ENCODE measurements at places on chromosomes 7 and 10.

DNA sequence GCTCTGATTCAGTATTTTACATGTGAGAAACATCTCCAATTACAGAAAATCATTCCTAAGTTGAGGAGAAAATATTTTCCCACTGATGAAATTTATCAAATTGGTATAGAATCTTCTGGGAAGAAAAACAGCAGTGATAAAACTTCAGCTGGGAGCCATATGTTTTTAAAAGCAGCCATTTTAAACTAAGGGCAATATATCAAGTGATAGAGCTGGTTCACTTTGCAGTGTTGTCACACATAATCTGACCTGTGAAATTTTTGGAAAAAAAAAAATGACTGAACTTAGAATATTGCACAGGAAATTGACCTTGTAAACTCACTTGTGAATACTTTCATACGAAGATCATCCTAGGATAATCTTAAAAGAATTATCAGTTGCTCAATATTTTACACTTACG lies 10.5 kb upstream of the EZH2 start:
- DNase-seq, result no peak

GRCh38 chr10:45008524-45009161 lies 7.9 kb downstream of the ZNF22 start:
- peak; percentile 94 for DNase-seq

- DNase-seq, result no peak
Measured at GRCh38 chr7:3835109-3835508, 534.1 kb downstream of the SDK1 start.

DNA sequence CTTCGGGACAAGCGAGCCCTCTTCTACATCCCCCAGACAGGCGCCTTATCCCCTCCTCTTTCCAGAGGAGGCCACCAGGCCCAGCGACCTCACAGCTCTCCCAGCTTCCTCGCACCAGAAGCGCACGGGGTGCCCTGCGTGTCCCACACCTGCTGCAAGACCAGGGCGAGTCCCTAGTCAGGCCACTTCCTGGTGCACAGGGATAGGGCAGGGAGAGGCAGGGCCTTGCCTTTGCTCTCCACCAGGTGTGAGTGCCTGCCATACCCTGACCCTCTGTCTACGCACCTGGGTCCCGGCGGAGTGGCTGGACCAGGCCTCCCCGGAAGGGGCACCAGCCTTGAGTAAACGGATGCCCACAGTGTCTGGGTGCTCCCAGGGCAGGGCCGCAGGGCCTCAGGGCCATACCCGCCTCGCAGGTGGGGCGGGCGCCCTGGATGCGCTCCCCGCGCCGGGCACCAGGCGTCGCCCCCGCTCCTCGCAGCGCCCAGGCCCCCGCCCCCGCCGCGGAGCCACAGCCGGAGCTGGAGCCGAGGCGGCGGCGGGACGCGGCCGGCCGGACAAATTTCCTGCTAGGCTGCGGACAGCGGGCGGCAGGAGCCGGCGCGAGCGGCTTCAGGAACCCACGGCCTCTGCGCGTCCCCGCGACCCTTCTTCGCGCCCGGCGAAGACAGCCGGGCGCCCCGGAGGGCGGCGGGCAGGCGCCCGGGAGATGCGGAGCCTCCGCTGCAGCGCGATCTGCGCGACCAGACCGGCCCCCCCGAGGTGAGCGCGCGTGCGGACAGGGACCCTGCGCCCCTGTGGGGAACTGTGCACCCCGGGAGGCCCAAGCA lies at the start of gene PTPRE:
Gene PTPRE (plus strand): TSS at position 556 of the 830 bp plus-strand sequence. CDS start 133,779 bp downstream, outside the sequence.
- DNase-seq, result peak; percentile 48

DNA sequence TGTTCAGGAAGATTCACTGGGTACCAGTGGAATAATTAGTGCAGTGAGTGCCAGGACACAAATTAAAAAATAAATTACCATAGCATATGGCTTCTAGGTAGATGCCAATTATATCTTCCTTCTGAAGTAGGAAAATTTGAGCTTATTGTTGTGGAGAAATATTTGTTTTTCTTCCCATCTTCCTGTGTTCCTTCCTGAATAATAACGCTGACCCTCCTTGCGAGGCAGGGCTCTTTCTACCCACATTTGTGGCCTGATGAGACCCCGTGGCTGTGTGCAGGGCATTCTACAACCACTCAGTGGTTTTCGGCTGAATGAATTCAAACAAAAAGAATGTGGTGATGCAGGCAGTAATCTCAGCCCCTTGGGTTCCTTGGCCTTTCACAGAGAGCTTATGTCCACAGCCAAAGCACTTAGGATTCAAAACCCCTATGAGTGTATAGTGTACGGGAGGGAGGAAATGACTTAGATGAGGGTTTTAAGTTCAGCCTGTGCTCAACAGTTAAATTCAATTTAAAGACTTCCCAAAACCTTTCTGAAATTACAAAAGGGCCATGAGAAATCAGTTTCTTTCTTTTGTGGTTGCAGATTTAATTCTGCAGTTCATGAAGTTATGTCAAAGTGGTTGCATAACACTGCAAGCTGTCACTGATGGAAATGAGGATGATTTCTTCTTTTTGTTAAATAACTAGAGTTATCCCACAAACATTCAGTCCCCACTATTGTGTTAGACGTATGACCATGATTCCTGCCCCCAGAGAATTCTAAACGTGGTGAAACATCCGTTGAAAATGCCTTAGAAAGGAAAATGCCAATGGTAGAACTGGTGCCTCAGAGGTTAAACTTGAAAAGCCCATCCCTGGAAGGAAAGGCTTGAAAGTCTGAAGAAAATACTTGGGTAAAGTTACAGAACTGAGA lies 255.3 kb downstream of the FZD1 start:
- DNase-seq, result no peak

DNA sequence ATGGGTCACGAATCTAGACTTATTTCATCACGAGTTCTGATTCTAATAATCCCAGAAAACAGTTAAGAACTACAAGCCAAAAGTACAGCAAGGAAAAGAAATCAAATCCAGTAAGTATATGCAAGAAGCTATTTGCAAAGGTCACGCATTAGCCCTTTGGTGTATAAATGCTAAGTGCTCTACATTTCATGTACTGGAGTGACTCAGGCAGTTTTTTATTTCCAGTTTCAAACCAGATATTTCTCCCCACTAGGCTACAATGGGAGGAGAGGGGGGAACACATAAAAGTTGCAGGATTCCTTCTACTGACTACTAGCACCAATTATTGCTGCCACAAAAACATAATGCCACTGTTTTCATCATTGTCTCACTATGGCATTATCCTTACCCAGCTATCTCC lies 148.0 kb downstream of the NRCAM start:
- DNase-seq, result no peak

DNA sequence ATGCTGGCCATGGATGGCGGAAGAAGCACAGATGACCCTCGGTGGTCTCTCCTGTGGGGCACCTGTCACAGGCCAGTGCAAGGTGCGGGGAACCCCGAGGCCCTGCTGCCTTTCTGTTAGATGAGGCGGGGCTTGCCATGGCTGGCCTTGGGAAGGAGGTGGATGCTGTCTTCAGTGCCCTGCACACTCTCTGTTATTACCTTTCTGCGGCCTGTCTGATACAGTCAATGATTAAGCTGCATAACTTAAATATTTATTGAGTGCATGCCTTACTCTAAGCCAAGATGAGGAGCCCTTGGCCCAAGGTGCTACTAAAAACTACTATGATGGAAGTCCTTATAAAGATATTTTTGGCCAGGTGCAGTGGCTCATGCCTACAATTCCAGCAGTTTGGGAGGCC lies 36.7 kb upstream of the MNX1 start:
- no peak for DNase-seq

- DNase-seq, result no peak
Measured at GRCh38 chr10:103467406-103467805, 8.7 kb upstream of the CALHM1 start.

GRCh38 chr7:138478499-138478908 lies 18.4 kb downstream of the TRIM24 start:
- no peak for DNase-seq

DNA sequence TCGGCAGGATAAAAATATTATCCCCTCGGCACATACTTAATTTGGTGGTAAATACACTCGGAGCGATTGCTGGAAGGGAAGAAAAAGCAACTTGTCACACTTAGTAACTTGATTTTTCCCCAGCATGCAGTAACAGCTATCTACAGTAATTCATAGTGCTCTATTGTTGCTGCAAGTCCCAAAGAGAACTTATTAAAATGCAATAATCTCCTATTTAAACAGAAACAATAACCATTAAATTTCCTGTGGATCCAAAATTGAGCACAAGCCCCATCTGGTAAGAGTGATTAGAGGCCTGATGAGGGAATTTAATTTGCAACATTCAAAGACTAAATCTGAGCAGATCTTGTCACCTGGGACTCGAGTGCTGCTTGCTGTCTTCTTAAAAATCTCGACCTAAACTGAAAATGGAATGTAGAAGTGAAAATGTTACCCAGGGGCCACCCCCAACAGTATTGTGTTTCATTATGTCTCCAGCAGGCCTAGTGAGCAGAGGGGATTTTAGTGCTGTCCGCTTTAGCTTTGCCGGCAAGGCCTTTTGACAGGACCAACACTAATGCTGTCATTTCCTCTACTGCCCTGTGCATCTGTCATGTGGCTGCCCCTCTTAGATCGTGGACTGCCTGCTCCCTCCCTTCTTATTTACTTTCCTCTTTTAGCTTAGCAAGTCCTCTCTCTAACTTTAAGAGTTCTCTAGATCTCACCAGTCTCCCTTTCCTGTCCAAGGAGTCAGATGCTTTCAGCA lies 639.7 kb downstream of the AUTS2 start:
- DNase-seq, result no peak

DNA sequence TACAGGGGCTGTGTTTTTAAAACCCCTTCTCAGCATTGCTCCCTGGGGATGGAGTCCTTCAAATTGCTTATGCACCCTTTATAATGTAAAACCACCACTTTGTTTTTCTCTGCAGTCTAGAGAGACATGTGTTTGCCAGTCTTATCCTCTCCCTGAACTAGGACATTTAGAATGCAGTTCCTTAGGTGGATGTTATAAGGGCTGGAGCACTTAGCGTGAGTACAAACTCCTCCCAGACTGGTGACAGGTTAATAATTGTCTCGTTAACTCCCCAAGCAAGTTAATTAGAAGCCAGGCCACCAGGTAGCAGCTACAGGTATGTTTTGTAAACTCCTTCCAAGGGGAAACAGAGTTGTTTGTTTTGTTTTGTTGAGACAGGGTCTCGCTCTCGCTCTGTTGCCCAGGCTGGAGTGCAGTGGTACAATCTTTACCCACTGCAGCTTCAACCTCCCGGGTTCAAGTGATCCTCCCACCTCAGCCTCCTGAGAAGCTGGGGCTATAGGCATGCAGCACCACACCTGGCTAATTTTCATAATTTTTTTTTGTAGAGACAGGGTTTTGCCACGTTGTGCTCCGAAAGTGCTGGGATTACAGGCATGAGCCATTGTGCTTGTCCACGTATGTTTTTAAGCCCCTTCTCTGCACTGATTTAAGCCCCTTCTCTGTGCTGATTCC lies 100.2 kb downstream of the FAM107B start:
- no peak for DNase-seq

GRCh38 chr7:29935111-29935510 lies 54.5 kb downstream of the SCRN1 start:
- no peak for DNase-seq

All from AML-193 (cell line).